ENCODE measurements at places on chromosomes 4 and X.

- no peak for DNase-seq
Measured at GRCh38 chr4:93216646-93217045, 611.9 kb upstream of the ATOH1 start.

DNA sequence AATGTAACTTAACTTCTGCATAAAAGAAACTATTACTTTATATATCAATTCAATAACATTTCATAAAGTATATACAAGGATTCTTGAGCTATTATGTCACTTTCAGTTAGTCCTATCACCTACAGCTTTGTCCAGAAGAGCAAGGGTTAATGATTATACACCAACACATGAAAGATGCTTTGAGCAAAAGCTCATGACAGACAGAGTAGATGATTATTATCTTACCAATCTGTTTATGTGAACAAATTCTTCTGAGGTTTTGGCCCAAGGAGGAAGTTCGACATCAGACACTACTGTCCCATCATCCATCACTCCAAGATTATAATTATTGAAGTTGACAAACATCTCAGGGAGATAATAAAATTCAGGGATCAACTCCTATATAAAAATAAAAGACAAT, 166.7 kb upstream of the MAB21L2 start:
- DNase-seq: no peak

- no peak for DNase-seq
Measured at GRCh38 chr4:622996-623913, 2.1 kb upstream of the PDE6B start.

GRCh38 chr4:155639704-155640523, 26.7 kb upstream of the GUCY1A1 start:
- DNase-seq: peak; percentile 1

DNA sequence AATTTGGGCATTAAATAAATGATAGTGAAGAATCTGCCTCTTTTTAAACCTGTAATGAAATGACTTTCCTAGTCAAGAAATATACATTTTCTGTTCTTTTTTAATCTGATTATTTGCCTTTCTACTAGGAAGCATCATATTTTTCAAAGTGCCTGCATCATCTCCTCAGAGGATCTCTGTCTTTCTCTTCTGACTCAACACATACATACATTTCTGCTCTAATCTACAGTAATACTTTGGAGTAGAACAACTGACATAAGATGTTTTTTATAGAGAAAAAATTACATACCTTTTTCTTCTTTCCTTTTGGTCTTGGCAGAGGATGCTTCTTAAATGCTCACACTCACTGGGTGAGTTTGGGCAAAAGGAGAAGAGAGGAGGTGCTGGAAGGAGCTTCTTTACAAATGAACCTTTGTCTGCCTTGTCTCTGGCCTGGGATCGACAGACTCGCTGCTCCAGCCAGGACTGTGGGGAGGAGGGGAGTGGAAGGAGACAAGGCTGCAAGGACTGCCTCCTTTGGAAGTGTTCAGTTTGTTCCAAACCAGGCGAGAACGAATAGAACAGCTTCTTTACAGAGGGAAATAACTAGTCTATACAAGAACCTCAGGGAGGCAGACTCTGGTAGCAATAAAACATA, at the start of gene SCRG1:
Gene SCRG1 (minus strand): TSS at position 338 of the 637 bp plus-strand sequence. CDS start 7,702 bp downstream, outside the sequence.
- no peak for DNase-seq

GRCh38 chr4:5708449-5709206, at the start of gene EVC2:
Gene EVC2 (minus strand): TSS chr4:5708559. CDS start chr4:5708513, 46 bp downstream.
- DNase-seq: peak; percentile 5

DNA sequence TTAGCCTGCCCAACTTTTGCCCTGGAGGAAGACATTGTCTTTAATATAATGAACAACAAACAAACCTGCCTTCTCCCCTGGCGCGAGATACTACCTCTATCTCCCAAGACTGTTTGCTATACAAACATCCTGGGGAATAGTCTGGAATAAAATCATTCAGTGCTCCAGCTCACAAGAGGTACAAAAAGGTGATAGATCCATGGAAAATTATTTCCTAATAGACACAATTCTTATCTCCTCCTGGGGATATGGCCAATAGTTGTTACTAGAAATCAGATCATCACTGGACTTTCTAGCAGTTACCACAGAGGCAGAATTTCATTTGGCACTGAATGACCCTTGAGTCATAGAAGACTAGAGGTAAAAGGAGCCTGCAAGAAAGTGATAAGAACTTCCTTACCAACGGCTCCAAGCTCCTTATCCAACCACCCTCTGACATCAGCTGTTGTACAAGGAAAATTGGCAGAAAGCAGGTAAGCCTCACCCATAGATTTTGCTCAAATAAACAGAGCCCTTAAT, 38.1 kb downstream of the MID1 start:
- DNase-seq: no peak

DNA sequence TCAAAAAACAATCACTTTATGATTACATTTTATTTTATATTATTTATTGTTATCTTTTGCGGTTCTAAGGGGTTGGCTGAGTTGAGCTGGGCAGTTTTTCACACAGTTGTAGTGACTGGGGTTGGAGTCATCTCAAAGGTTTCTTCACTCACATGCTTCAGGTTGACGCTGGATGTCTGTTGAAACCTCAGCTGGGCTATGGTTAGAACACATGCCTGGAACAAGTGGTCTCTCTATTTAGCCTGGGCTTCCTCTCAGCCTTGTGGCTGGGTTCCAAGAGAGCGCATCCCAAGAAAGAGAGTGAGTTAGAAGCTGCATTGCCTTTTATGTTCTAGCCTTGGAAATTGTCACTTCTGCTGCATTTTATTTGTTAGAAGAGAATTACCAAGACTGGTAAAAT, 87.4 kb downstream of the CBLL2 start:
- no peak for DNase-seq

DNA sequence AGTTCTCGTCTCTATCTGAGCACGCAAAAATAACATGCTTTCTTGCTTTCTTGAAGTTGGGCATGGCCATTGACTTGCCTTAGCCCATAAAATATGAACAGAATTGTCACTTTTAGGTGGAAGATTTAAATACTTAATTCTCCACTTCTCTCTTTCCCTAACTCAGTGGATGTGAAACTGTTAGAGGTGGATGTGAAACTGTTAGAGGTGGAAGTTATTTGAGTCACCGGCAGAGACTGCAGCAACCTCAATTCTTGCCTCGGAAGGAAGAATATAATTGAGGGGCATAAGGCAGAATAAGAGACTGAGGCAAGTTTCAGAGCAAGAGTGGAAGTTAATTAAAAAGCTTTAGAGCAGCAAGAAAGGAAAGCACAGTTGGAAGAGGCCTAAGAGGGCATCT, 2.8 kb upstream of the PARM1 start:
- no peak for DNase-seq

DNA sequence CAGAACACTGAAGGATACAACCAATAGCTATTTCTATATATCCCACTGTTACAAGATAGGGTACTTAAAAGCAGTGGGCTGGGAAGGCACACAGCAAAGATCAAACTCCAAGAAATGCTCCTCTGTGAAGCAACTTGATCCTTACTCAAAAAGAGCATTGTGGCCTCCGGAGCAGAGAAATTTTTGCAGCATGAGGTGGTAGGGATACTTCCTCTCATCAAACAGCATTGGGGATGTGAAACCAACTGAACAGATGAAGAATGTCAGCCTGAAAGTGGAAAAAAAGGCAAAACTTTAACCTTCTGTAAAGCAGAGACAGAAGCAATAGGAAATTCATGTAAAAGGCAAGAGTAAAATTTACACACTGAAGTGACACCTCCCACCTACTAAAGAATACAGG, 92.2 kb downstream of the HUWE1 start:
- no peak for DNase-seq

DNA sequence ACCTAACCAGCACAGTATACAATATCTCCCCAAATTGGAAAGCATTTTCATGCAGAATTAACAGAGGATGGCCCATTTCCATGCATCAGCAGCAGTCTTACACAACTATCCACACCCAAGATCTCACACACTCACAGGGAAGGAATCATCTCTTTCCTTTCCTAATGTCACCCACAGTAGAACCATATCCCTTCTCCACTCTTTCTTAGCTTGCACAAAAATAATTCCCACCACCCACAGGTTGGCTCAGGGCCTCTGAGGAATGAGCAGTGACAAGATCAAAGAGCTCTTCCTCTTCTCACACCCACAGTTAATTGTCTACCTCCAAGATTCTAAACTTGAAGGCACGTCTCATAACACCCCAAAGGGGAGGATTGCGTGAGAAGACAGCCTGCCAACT, 217.7 kb upstream of the VEGFC start:
- DNase-seq: no peak

DNA sequence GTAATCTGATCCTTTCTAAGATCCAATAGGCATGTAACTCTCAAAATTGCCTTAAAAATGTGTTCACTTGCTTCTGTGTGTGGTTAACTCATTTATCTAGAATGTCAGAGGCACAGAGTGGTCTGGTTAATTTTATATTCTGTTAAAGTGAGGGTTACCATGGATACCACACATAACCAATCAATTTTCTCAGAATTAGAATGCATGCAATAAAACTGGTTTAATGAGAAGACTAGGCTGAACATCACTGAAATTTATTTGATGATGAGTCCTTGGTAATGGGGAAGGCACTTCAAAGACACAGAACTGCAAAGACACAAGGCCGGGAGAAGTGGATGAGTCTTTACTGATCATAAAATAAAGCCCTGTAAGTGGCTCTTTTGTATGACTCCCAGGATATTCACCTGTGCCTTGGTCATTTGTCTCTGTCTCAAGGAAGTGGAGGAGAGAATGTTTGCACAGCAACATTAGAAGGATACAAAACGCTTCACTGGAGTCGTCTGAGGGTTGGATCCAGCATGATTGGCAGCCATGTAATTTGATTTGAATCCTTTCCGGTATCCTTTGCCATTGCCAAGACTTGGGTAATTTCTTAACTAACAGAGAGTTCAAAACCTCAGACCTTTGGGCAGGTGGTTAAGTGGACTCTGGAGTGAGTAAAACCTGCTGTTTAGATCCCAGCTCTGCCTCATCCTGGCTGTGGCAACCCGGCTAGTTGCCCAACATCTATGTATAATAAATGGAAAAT, 94.0 kb upstream of the RBPJ start:
- no peak for DNase-seq

DNA sequence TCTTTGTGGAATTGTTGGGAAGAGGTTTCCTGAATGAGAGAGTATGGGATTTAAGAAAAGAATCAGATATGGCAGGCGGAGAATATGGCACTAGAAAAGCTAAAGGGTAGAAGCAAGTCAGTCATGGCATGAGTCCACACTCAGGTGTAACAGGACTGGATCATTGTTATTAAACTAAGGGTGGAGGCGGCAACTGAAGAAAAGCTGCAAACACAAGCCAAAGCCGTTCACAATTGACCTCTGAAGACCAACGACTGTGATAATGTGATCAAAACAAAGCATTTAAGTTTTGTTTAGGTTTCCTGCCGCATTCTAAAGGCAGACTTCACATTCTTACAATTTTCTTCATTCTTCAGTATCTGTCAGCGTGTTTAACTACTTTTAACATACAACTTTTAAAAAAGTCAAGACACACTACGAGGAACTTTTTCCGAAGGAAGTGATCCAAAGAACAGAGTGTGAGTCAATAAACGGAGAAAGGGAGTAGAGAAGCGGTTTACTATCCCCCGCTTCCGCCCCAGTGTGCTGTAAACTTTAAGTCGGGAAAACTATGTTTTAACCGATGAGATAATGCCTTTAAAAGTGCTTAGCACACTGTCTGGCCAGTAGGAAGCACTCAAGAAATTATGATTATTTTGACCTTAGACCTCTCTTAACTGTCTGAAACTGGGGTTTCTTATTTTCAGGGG, 909 bp upstream of the SLAIN2 start:
- no peak for DNase-seq

DNA sequence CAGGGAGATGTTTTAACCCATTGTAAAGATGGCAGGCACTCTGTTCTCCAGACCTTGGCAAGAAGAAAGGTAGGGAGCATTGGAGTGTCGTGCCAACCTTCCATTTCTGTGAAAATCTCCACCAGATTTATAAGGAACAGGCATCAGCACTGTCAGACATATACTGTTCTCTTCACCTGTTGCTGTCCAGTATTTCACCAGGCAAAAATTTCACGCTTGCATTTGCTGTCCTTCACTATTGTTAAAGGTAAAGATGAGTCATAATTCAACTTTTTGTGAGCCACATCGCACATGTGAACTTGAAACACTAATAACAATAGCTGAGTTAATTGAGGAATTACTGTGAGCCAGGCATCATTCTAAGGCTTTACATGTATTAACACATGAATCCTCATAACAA, 203.4 kb downstream of the ENOX2 start:
- DNase-seq: no peak

- no peak for DNase-seq
Measured at GRCh38 chr4:78747475-78747922, 28.7 kb upstream of the BMP2K start.

- no peak for DNase-seq
Measured at GRCh38 chr4:76578002-76578560, 143.1 kb downstream of the SHROOM3 start.

DNA sequence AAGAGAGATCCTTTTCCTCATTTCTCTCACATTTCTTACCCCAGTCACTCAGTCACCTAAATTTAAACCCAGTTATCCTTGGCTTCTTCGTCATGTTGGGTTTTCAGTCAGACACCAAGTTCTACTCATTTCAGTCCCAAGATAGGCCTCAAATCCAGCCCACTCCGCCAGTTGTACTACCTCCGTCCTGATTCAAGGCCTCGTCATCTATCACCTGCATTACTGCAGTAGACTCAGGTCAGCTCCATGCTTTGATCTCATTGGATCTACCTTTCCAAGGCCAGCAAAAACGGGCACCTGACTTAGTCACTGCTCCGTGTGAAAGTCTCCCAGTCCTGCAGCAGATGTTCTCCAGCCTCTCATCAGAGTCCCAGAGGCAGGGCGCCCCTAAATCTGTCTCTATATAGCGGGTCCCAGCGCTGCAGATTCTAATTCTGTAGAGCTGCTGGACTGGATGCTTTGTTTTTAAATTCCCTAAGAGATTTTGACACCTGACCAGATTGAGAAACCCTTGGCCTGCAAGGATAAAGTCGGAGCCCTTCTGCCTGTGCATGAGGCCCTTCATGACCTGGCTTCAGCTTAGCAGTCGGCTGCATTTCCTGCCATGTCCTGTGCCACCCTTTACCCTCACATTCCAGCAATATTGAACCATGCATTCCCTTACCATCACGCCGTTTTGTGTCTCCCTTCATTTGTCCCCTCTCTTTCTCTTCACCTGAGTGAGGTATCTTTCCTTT, 53.7 kb downstream of the ZFX start:
- DNase-seq: no peak

DNA sequence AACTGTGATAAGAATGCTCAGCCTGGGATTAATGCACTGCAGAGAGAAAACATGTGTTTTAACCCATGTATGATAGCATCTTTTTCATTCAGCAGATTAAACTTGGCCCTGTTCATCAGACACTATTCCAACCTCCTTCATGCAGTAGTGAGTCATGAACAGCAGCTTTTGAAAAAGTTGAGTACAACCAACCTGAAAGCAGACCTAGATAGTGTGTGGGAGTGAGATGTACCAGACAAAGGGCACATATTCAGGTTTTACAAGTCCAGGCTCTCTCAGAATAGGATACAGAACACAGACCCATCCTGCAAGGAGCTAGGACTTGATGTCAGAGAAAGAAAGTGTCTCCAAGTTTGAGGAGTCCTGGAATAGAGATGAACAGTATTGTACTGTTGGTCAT, 237.3 kb upstream of the STS start:
- DNase-seq: no peak

All from CD4-positive, alpha-beta T cell treated with Interleukin-2 at 100 ng/mL for 4 hours (primary cell).